Suprapubic skin (tissue), 4 donors: ENCODE measurements at places on chromosomes 11 and 22. TPM values are rescaled to one million over a fixed set of nuclear protein-coding genes. Genes with fewer than 3 reads are reported as not detected.

DNA sequence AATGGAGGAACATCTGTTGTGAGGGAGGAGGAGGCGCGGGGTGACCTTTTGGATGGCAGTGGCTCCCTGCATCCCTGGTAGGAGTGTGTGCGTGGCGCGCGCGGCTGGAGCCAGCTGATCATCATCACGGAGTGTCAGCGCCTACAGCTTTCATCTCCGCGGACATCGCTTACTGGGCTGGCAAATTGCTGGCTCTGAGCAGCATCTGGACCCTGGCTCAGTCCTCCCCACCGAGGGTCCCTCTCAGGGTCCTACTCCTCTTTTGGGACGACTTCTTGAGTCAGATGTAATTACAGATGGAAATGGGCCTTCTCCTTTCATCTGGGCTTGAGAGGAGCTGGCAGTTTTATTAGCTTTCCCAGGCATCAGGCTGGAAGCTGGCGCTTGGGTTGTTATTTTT is 85.3 kb downstream of the CACNA1I start:
- DNase-seq, result no peak
- H3K27ac ChIP-seq, result no peak overlapping the region
- H3K4me3 ChIP-seq, result no peak overlapping the region
- H3K4me1 ChIP-seq, result no peaks in the 10 kb centered on the region
- no peaks in the 10 kb centered on the region for H3K36me3 ChIP-seq

DNA sequence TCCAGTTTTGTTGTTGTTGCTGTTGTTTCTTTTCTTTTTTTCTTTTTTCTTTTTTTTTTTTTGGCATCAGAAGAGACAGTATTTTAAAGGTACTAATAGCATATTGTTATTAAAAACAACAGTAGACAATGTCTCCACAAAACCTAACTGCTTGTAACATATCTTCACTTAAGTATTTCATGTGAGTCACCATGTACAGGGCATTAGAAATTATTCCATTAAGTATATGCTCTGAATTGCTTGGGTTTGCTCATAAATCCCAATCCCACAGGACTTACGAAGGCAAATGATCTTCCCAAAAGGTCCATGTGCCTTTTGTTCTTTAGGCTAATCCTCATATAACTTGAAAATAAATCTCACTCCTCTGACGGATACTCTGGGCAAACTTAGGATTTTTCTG is 35.9 kb downstream of the MAP6 start:
- H3K4me3 ChIP-seq, result no peak overlapping the region
- no peaks in the 10 kb centered on the region for H3K27me3 ChIP-seq
- no peak for DNase-seq
- no peaks in the 10 kb centered on the region for H3K36me3 ChIP-seq
- H3K4me1 ChIP-seq, result no peaks in the 10 kb centered on the region
- H3K27ac ChIP-seq, result no peak overlapping the region

DNA sequence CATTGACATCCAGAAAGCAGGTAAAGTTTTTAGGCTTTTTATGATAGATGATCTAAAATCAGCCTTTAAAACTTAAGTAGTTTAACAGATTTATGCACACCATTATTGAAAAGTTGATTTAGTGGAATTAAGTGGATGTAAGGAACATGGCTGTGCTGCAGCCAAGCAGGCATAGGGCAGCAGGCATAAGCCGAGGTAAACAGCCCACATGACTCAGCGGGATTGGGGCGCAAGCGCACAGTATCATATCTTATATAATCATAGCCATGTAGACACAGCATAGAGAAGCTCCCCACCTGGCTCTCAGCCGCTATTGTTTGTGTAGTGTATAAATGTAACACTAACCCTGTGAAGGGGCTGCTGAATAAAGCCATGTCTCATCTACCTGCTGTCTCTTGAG is 157.5 kb downstream of the WNT11 start:
- no peak overlapping the region for H3K4me3 ChIP-seq
- no peaks in the 10 kb centered on the region for H3K4me1 ChIP-seq
- no peaks in the 10 kb centered on the region for H3K27me3 ChIP-seq
- H3K27ac ChIP-seq, result no peak overlapping the region
- DNase-seq, result no peak

- H3K4me3 ChIP-seq, result no peak overlapping the region
- H3K36me3 ChIP-seq, result no peaks in the 10 kb centered on the region
- no peaks in the 10 kb centered on the region for H3K27me3 ChIP-seq
- H3K27ac ChIP-seq, result no peak overlapping the region
- no peak for DNase-seq
Observed at GRCh38 chr22:33000342-33001280, 57.6 kb downstream of the SYN3 start.

INSC gene
- total RNA-seq, result not detected

DNA sequence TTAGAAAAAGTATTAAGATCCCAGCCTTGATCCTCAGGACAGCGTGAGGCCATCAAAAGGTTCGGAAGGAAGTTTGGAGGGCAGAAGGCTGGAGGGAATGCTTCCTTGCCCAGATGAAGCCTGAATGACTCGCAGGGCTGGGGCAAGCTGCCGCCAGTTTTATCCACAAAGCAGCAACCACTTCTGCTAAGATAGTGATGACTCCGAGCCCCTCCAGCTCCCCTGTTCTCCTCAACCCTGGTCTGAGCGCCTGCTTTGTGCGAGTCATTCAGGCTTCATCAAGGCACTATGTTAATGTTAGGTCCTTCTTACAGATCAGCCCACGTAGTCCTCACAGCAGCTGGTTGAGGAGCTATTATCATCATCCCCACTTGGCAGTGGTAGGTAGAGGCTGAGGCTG is 158.8 kb downstream of the COMMD9 start:
- H3K4me3 ChIP-seq, result no peak overlapping the region
- no peaks in the 10 kb centered on the region for H3K27me3 ChIP-seq
- H3K4me1 ChIP-seq, result no peaks in the 10 kb centered on the region
- no peak for DNase-seq
- H3K27ac ChIP-seq, result no peak overlapping the region
- H3K36me3 ChIP-seq, result no peaks in the 10 kb centered on the region

CCDC116 gene
- total RNA-seq, result not detected

- H3K27me3 ChIP-seq, result no peaks in the 10 kb centered on the region
- H3K27ac ChIP-seq, result no peak overlapping the region
- peaks cover 8% of the 10 kb centered on the region for H3K36me3 ChIP-seq
Observed at GRCh38 chr11:74020539-74020938, 11.7 kb upstream of the UCP3 start.
